ENCODE measurements at places on chromosomes 13 and 19.
A peak's percentile ranks its signal among the peaks of the same experiment; 100 is the strongest.

GRCh38 chr19:55273978-55274707, 5.8 kb downstream of the HSPBP1 start:
- no peak for DNase-seq

DNA sequence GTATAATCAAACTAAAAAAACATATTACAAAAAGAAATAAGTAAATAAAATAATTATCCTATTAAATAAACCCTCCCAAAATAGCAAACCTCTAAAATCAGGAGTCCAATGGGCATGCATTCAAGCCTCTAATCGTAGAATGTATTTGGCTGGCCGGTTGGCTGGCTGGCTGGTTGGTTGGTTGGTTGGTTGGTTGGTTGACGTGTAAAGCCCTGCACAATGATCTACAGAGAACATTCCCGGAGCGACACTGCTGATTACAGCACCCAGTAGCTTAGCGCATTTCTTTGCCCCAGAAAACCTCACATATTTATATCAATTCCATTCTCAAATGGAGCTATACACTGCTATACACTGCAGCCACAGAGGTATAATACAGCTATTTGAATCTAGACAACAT, 65.6 kb downstream of the SACS start:
- DNase-seq: no peak

DNA sequence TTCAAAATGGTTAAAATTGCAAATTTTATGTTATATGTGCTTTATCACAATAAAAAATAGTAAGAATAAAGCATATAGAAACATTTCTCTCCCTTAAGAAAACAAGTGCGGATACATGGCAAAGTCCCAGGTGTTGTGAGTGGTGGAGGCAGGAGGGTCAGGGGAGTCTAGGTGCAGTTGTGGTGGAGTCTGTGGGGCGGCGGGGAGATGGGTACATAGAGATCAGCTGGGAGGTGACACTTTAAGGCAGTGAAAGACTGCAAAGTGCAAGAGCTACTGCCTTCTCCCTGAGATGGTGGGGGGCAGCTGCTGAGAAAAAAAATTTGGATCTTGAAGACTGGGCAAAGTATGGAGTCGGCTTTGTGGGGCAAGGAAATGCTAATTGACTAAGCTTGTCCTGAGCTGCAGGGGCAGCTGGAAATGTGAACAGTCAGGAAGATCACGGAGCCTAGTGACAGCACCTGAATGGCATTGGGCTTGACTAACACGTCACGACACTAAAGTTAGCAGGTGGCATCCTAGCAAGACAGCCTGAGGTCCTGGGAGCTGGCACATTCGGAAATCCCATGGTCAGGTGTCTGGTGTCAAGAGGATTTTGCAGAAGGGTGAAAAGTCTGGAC, 72.9 kb upstream of the IRS2 start:
- no peak for DNase-seq

DNA sequence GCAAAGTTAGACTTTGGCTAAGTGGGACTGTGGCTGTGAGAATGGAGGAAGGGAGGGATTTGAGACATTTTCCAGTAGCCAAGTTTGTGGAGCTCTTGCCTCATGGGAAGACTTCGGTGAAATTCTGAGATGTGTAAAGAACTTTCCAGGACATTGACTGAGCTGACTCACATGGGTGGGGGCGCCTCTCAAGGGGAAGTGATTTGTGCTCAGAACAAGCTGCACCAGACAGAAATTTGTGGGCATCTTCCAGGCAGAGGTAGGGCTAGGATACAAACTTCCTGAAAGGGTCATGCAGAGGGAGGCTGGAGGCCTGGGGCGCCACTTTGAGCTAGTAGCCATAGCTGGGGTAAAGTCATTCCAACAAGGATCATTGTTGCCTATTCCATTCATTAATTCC, 9.8 kb upstream of the SIGLEC10 start:
- DNase-seq: no peak

GRCh38 chr19:14809272-14810057, 25.5 kb downstream of the OR7A5 start:
- no peak for DNase-seq

GRCh38 chr19:28989739-28990138, 223.2 kb downstream of the UQCRFS1 start:
- no peak for DNase-seq

DNA sequence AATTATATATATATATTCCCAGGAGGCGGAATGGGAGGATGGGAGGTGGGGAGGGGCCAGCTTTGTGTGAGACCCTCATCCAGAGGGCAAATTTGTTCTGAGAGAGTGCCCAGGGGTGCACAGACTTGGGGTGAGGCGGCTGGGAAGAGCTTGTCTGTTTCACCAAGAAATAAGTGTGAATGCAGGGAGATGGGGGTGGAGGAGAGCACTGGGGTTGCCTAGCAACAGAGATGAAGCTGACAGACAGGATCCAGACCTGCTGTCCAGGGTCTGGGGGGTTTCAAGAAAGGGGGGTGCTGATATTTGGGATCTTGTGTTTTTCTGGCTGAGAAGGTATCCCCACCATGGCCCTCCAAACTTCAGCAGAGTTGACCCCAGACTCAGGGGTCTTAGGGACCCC, 18.6 kb upstream of the TNFAIP8L1 start:
- no peak for DNase-seq

DNA sequence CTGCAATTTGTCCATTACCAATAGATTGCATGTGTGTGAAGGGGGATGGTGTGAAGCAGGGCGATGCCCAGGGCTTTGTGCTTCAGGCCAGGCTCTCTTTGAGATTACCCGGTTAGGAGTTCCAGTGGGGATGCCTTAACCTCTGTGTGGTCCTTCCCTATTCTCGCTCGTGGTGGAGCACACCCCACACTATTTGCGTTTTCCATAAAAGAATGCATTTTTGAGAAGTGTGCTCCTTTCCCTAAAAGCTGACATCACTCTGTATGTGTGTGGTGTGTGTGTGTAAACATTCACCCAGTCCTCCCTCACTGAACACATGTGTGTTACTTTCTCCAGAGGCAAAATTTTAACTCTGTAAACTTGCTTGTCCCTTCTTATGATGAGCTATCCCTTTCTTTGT, 308.3 kb downstream of the SLC7A1 start:
- no peak for DNase-seq

DNA sequence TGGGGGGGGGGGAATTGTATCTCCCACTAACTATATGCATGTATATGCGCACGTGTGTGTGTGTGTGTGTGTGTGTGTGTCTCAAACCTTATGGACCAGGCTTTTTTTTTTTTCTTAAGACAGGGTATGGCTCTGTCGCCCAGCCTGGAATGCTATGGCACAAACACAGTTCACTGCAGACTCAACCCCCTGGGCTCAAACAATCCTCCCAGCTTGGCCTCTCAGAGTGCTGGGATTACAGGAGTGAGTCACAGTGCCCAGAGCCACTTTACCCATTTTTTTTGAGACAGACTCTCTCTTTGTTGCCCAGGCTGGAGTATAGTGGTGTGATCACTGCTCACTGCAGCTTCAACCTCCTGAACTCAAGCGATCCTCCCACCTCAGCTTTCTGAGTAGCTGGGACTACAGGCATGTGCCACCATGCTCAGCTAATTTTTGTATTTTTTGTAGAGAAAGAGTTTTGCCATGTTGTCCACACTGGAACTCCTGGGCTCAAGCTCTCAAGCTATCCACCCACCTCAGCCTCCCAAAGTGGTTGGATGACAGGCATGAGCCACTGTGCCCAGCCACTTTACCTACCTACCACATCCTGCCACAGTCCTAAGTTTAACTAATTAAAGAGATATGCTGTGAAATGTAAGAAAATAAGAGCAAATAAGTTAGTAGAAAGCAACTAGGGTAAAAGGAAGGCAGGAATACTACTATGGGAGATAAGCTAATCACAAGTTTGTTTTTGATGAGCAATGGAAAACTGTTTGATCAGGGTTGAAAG, 2.4 kb downstream of the ZMYM5 start:
- no peak for DNase-seq

DNA sequence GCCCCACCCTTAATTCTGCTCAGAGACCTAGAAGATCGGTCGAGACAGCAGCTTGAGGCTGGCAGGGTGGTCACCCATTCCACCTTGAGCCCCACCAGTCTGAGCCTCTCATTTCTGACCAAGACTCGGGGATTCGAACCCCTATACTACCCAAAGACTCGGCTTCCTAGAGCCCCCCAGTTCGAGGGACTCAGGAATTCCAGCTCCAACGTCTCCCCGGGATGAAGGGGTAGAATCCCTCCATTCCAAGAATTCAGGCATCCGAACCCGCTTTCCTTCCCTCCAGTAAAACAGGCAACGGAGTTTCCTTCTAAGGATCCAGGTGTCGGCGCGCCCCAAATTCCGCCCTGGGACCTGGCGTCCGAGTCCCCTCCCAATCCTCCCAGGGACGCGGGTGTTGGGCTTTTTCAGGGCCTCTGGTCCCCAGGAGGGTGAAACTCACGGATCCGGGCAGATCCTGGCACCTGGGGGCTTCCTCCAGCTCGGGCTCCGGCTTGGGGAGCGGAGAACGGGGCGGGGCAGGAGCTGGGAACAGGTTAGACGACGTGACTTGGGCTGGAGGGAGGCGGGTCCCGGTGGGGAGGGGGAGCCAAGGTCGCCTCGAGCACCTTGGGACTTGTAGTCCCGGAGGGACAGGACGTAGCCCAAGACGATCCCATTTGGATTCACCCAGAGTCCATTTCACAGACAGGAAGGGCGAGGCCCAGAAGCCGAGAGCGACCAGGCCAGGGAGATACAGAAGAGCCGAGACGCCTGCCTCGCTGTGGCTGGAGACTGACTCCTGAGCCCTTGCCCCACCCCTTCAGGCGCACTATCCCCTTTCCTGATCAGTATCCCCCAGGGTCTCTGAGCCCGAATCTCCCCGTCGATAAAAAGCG, at the start of gene PPP1R13L:
Gene PPP1R13L, minus strand, starts transcription at position 513 of the 878 bp plus-strand sequence. CDS start 6,751 bp downstream, outside the sequence.
- DNase-seq: peak; percentile 94

DNA sequence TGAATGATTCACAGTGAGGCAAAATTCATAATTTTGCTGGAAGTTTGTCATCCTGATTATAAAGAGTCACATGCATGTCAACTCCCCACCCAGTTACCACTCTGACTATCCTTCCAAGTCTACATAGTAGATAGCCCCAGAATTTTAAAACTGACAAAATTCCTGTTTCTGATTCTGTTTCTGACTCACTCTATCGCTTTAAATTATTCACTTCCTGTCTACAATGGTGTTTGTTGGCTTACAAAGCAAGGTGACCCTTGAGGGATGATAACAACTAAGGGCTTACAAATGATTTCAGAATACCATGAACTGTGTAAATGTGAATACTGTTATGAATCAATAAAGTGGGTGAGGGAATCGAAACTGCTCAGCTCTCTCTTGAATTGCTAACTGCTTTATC, 98.7 kb upstream of the KL start:
- DNase-seq: no peak

- peak; percentile 65 for DNase-seq
Observed at GRCh38 chr19:33456845-33457220, 64.8 kb downstream of the PEPD start.

DNA sequence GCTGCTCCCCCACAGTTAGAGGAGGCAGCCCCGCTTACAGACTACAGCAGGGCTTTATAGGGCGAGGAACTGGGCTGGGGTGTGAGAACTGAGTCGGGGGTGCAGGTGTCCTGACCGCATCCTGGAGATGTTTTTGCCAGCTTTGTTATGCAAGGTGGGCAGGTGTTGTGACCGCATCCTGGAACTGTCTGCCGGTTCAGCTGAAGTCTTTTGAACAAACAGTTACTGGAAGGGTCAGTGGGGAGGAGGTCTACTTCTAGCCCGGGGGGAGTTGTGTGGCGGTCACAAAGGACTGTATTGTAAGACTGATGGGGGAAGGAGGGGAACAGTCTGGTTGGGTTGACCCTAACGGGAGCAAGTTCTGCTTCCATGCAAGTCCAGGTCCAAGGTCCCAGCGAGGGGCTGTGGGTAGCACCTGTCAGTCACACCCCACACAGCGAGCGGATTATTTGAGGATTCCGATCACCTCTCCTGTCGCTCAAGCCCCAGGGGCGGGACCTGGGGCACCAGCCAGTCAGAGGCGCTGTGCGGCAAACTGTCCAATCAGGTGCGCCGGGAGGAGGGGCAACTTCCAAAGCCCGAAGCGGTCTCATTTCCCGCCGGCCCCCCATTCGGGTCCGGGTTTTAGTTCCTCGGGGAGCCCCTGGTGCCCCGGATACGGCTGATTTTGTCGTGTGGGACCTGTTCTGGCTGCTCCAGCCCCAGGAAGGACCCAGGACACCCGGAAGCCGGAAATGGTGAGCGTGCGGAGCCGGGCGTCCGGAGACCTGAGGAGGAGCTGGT, at the start of gene ZNF101:
Gene ZNF101, plus strand, starts transcription at position 610 of the 783 bp plus-strand sequence. Its CDS starts 125 bp downstream, at position 735.
- peak; percentile 98 for DNase-seq

- DNase-seq: no peak
Observed at GRCh38 chr13:101996954-101997353, 404.9 kb downstream of the FGF14 start.
